PC-9 (cell line): ENCODE measurements at places on chromosomes 4 and X.

DNA sequence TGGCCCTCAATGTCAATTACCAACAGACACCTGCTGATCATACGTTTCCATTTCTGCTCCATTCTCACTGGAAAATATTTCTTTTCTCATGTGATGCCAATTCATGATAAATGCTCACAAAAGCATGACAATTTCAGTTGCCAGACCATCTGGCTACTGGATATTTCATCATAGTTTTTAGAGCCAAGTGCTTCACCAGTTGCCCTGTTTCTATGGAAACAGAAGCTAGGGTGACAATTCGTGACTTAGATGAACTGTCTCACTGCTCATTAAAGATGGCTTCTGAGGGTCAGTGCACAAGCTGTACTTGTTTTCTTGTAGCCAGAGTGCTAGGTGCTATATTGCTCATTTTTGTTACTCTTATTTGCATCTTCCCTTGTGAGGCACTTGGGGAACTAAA lies 184.9 kb downstream of the COMMD8 start:
- no peak for DNase-seq

DNA sequence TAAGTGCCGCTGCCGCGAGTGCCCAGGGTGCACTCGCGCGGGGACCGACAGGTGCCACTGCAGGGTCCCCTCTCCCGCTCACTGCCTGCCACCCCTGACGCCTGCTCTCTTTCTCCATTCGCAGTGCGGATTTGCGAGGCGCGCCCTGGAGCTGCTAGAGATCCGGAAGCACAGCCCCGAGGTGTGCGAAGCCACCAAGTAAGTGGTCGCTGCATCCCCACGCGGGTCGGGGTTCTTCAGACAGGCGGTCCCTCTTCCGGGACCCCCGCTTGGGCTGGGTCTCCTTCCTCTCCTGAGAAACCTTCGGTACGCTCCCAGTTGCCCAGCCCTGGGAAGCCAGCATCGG lies 547 bp downstream of the GUCY1A1 start:
- peak; percentile 43 for DNase-seq

DNA sequence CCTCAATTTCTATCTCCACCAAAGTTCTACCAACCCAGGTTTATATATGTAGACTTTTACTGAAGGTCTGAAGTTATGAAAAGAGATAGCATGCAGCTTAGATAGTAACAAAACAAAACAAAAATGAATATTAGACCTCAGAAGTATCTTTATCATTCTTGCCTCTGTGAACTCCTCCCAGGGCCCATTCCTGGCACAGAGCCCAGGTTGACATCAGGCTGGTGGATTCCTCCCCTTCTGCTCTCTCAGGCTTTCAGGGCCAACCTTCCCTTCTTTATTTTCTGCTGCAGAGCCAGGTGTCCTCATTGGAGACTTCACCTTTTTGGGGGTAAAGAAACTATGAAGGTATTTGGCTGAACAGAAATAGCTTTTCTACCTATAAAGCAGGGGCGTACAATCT lies 112.8 kb upstream of the PITX2 start:
- no peak for DNase-seq

DNA sequence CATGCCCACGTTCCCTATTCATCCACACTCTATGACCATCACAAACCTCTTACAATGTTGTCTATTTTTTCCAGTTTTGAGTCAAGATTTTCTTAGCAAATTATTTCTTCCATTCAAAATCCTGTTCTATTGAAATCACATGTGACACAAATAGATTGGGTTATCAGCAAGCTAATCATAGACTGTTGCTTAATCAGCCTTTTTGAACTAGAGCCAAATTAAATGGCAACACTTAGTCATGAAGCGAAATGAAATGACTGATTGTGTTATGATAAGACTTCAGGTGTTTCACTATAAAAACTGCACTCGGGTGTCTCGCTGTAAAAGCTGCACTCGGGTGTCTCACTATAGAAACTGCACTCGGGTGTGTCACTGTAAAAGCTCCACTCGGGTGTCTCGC lies 890.0 kb upstream of the FRG1 start:
- peak; percentile 38 for DNase-seq

DNA sequence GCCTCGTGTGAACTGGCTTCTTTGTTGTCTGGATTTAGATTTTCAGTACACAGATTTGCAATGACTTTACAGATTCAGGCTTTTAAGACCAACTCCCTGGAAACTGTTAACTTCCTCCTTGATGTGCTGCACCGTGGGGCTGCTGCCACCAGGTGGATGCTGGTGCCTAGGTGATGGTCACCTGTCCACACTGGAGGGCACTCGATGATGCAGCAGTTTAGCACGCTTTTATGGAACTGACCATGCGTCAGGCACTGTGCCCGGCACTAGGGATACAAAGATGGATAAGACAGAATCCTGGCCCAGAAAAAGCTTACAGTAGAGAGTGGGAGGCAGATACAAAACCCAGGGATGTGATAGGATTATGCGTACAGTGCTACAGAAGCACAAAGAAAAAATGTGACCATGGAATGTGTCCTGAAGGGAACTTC lies 180.7 kb downstream of the CEP135 start:
- DNase-seq = no peak

- DNase-seq = no peak
These were observed 2.2 kb downstream of the N4BP2 start for GRCh38 chr4:40058854-40059253.

GRCh38 chr4:189533603-189534002 lies 407.1 kb upstream of the FRG1 start:
- no peak for DNase-seq

DNA sequence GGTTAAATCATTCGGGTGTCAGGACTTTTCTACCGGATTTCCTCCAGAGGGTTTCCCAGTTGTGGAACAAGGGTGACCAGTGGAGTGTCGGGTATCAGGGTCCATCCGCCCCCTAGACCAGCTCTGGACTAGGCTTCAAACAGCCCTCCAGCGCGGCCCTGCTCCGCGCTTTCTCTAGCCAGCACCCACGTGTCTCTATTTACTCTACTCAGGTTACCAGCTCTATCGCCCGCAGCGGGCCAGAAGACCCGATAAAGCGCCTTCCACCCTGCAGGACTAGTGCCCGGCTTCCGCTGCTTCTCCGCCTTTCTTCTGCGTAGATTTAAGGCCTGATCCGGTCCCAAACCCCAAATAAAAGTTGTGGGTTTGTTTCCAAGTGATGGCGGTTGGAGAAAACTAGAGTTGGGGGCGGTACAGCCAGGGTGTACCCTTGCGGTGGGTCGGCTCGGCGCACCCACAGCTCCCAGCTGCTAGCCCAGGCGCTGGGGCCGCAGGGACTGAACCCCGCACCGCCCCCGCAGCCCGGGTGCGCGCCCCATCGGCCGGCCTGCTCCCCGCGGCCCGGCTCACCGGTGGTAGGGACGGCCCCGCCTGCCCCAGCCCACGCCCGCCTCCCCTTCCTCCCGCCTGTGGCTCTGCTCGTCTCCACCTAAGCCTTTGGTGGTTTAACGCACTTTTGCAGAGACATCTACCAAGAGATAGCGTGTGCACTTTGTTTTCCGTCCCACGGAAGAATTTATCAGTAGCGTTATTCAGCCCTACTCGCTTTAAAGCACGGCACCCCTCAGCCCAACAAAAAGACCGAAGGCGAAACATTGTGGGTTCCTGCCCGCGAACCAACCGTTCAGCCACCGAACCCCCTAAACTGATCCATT lies 2.1 kb downstream of the LEF1 start:
- DNase-seq = no peak

- DNase-seq = no peak
These were observed 35.0 kb upstream of the HMX1 start for GRCh38 chr4:8906668-8906970.

- no peak for DNase-seq
These were observed 34.9 kb downstream of the ACSL1 start for GRCh38 chr4:184790826-184791225.

DNA sequence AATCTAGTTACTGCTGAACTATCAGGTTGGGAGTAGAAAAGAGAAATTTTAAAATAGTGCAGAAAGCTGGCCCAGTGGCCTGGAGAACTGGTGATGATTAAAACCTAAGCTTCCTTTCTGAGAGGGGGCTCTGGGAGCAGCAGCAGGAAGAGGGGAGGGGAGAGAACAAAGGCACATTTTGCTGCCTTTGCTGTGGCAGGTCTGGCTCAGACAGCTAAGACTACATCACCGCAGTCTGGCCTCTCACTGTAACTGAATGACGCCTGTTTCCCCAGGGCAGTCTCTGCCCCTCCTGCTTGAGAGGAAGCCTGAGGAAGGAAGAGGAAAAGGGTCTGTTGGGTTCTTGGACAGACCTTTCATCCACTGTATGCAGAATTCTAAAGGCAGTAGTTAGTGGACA lies 148.5 kb downstream of the FRAS1 start:
- DNase-seq = no peak

- no peak for DNase-seq
These were observed 77.0 kb downstream of the GPC3 start for GRCh38 chrX:133908223-133908955.

GRCh38 chr4:97911236-97911906 lies 231.9 kb downstream of the STPG2 start:
- no peak for DNase-seq

GRCh38 chrX:129932016-129932820 lies 26.3 kb downstream of the UTP14A start:
- peak; percentile 61 for DNase-seq

DNA sequence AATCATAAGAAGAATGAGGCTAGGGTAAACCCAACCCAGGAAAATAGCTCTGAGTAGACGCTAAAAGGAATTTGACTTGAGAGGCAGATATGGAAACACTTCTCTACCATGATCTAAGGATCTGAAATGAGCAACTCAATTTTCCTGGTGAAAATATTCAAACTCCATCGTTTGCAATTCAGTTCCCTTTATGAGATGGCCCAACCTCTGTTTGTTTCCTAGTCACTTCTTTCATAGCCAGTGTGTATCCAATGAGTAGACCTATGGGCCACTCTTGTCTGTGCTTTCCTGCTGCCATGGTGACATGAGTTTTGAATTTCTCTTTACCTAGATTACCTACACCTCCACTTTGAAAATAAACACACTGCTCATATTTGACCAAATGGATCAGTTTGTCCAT lies 176.2 kb upstream of the GPRIN3 start:
- DNase-seq = no peak

DNA sequence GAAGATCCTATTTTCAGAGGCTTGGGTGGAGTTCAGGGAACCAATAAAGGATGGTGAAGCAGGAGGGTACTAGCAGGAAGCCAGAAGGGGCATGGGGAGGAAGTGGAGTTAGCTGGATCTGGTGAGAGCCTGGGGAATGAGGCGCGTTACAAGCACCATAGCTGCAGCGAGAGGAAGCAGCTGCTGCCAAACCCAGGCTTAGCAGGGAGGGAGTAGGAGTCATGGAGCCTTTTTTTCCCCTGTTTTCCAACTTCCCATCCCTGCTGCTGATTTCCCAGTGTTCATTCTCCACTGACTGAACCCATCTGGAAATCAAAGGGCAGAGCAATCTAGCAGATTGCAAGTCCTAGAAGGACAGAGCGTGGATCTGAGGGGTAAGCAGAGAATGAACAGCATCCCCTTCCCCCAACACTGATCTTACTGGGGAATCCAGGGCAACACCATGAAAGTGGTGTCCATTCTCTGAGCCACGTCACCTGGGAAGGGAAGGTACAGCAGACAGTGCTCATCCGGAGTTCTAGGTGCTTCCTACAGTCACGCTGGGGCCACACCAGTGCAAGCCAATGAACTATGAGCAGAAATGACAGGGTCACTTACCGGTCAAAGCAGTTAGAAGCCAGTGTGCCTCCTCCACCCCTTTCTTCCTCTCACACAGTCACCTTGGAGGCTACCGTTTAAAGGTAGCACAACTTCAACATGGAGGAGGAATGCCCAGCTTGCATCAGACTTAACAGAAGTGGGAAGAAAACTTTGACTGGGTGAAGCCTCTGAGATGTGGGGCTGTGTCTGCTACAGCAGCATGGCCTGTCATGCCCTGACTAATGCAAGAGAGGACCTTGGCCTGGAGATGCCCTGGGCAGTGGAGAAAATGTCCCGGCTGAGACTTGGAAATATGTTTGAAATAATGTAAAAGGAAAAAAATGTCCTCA lies 36.7 kb downstream of the SMIM20 start:
- no peak for DNase-seq

- DNase-seq = no peak
These were observed 33.5 kb downstream of the NSG1 start for GRCh38 chr4:4420421-4420820.

- no peak for DNase-seq
These were observed 88.1 kb downstream of the PCDH7 start for GRCh38 chr4:30808276-30808675.
